ENCODE measurements at places on chromosomes 13 and 19.

- DNase-seq = no peak
Measured at GRCh38 chr13:40779049-40779448, 8.1 kb upstream of the MRPS31 start.

DNA sequence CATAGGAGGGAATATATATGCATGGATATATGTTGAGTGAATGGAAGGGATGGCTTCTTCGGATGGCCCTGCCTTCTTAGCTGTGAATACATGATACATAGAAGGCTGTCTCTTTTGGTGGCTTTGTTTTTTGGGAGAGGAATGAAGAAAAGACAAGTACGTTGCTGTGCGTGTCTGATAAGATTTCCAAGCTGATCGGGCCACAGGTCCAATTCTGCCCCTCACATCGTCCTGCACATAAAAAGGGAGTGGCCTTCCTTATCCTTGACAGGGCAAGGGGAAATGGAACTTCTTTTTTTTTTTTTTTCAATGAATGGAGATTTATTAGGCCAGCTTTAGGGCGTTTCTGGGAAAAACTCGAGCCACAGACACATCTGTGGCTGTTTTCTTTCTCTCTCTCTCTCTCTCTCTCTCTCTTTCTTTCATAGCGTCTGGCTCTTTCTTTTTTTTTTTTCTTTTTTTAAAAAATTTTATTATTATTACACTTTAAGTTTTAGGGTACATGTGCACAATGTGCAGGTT is 103.8 kb upstream of the SPATA13 start:
- DNase-seq = no peak

- DNase-seq = peak; percentile 9
Measured at GRCh38 chr13:59247171-59247570, 916.6 kb downstream of the DIAPH3 start.

DNA sequence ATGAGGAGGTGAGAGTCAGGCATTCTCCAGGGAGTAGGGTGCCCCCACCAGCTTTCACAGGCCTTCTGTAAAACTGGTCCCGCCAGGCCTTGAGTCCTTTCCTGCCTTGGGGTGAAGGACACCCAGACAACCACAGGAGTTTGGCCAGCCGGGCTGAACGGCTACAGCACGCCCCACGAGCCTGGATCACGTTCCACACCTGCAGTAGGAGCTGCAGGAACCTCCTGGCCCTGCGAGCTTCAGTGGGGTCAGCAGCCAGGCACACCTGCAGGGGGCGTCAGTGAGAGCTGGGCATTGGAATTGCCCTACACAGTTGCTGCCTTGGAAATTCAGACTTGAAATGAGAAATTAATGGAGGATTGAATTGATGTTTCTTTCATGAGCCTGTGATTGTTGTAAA is 45.7 kb downstream of the COL4A2 start:
- peak; percentile 36 for DNase-seq

GRCh38 chr13:45863709-45864590 is 12.4 kb upstream of the SIAH3 start:
- DNase-seq = no peak

DNA sequence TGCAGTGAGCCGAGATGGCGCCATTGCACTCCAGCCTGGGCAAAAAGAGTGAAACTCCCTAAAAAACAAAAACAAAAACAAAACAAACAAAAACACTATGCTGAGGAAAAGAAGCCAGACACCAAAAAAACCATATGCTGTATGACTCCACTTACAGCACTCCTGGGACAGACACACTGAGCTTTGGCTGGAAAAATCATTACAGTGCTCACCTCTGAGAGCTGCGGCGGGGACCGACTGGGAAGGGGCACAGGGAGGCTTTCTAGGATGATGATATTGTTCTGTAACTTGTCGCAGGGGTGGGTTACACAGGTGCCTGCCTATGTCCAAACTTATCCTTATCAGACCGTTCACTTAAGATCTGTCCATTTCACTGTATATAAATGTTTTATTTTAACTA is 7.8 kb downstream of the PNMA8A start:
- DNase-seq = no peak

DNA sequence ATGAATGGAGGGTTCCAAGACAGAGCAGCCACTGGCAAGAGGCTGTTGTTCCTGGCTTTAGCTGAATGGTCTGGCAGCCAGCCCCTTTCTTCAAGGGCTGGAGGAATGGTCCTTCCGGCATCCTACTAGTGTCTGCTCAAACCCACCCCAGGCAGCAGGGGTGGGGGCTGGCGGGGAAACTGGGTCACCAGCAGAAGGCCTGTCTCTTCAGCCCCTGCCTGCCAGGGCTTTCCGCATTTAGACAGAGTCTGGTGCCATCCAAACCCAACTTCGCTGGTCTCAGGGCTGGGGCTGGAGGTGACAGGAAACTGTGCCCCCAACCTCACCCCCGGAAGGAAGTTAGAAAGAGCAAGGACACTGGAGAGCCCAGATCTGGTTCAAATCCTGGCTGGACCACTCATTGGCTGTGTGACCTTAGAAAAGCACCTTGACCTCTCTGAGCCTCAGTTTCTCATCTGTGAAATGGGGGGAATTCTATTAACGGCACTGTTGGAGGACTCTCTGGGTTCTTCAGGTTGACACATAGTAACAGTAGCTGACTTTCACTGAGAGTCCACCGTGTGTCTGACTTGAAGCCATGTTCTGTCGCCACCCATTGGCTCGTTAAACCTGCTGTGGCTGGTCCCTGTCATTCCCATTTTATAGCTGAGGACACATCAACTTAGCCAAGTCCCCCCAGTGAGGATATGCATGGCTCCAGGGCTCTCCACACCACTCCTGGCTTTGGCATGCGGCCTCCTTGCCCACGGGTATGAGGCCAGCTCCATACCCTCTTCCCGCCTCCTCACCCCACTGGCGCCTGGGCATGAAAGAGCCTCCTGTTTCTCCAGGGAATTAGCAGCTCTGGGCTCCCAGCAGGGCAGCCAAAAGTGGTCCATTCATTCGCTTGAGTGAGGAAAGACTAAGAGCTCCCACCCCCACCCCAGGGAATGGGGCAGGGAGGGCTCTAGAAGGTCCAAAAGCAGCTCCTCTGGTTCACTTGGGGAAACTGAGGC is 2.5 kb upstream of the NR2C2AP start:
- DNase-seq = no peak

DNA sequence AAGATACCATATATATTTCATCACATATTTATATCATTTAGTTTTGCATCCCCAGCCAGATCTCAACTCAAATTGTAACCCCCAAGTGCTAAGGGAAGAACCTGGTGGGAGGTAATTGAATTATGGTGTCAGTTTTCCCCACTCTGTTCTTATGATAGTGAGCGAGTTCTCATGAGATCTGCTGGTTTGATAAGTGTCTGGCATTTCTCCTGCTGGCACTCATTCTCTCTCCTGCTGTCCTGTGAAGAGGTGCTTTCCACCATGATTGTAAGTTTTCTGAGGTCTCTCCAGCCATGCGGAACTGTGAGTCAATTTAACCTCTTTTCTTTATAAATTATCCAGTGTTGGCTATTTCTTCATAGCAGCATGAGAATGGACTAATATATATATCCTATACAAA is 462.5 kb upstream of the SLITRK5 start:
- DNase-seq = no peak

- DNase-seq = no peak
Measured at GRCh38 chr13:37127691-37128241, 22.3 kb upstream of the CSNK1A1L start.

GRCh38 chr19:55638864-55639359 is 1.9 kb upstream of the ZNF580 start:
- peak; percentile 77 for DNase-seq

DNA sequence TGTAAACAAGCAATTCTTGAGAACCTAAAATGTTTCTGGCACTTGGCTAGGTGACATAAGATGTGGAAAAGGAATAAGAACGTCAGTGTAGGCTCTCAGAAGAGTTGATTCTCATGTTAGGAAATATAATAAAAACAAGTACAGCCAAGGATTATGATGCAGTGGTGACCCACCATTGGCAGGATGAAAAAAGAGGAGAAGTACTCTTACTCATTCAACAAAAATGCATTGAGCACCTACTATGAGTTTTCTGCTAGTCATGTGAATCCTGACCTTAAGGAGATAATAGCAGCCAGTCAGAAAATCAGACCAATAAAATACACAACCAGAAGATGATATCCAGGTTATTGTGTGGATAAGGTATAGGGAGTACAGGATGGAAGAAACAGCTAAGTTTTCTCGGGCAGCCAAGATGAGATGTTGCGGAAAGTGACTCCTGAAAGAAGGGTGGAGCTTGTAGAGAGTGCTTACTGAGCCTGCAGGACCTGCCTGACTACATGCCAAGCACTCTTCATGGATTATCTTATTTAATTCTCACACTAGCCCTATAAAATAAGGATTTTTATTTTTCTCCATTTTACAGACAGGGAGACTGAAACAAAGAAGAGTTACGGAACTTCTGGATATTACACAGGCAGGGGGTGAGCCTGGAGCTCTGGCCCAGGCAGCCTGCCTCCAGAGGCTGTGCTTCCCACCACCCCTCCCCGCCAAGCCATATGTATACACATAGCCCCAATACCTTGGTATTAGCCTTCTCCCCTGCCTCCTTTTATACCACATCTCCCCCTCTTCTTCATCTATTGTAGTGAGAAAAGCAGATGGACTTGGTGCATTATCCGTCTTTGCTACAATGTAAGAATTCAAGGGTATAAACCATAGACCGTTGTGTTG is 58.0 kb downstream of the TGDS start:
- no peak for DNase-seq

DNA sequence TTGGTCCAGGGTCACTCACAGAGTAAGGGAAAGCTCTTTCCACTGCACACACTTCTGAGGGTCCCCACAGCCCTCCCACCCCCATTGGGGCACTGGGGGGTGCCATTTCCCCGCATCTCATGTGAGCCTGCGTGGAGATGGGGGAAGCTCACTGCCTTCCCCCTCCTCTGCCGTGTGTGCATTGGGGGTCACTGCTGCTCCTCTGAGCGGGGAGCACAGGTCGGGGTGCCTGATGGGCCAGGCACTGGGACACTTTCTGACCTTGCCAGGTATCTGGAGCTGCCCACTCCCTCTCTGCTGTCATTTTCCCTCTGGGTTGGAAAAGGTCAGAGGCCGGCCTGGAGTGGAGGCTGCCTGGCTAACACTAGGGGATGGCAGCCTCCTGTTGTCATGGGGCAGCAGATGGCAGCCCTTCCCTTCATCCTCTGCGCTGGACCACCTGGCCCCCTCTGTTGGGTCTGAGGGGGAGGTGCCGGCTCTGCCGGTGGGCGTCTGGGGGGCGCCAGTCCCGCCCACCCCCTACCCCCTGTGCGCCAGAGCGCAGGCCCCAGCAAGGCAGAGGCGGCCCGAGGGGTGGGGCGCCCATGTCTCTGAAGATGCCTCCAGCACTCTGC is 9.1 kb downstream of the SSBP4 start:
- DNase-seq = peak; percentile 54

DNA sequence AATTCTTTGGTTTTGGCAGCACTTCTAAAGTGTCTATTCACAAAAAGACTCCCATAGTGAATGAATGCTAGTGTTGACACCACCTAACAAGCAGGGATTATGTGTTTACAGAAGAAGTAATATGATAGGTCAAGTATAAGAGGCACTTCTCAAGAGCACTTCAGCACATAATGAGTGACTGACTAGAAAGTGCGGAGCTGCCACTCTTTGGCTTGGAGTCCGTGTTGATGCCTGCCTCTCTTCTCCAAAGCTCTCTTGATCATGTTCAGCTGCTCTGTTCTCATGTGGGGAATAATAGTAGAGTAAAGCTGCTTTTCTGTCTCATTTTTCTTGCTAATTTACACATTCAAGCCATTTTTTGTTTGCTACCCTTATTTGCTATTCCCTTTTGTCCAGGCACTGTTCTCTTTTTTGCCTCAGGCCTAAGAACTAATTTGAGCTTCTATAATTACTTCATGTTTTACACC is 22.7 kb upstream of the MAB21L1 start:
- DNase-seq = no peak

DNA sequence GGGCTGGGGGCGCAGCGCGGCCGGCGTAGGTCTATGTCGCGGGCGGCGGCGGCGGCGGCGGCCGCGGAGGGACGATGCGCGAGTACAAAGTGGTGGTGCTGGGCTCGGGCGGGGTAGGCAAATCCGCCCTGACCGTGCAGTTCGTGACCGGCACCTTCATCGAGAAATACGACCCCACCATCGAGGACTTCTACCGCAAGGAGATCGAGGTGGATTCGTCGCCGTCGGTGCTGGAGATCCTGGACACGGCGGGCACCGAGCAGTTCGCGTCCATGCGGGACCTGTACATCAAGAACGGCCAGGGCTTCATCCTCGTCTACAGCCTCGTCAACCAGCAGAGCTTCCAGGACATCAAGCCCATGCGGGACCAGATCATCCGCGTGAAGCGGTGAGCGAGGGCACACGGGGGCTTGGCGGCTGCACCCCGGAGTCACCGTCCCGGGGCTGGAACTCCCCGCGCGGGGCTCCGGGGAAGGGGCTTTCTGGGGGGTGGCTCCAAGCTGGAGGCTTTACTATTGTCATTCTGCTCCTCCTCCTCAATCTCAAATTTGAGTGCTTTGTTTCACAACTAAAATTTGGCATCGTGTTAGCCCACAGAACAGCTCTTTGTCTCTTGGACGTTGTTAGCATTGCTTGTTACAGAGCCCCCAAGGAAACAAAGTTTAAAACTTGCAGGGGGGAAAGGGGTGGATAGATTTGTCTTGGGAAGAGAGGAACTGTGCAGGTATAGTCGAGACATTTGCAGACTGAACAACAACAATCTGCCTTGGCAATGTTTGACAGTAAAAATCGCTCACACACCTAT is 630 bp downstream of the RAP2A start:
- peak; percentile 67 for DNase-seq

DNA sequence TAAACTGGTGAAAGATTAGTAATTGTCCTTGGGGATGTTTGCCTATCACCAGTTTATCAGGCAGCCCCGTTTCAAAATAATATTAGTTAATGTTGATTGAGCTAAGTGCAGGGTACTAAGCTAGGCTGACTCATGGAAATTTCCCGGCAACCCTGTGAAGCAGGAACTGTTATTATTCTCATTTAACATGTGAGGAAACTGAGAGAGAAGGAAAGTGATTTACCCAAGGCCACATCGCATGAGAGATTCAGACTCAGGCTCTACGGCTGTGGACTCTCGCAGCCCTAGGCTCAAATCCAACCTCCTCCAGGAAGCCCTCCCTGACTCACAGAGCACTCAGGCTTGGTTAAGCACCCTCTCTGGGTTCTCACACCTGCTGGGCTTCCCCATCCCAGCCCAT is 19.7 kb downstream of the CLPTM1 start:
- DNase-seq = no peak

GRCh38 chr13:28494504-28494777 is 487 bp downstream of the FLT1 start:
- DNase-seq = peak; percentile 56

DNA sequence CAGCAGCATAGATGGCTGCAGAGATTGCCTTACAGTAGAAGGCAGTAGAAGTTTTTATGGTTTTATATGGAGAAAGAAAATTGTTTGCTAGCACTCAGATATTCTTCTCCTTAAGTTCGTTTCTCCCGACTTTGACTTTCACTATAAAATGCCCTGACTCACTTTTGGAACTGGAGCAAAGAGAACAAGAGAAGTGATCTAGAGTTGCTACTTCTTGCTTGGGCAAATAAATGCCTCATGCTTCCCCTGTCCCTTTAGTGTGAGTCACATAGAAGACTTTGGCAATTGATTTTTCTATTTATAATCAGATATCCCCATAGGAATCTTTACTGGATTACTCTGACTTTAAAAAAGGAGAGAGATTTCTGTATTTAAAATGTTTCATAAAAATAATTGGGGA is 46.9 kb downstream of the ITGBL1 start:
- DNase-seq = no peak

- no peak for DNase-seq
Measured at GRCh38 chr13:66338542-66338941, 891.6 kb downstream of the PCDH9 start.

GRCh38 chr19:1103132-1103707 is 574 bp upstream of the GPX4 start:
- DNase-seq = no peak

- no peak for DNase-seq
Measured at GRCh38 chr19:49153167-49153809, 1.9 kb downstream of the HRC start.
